ENCODE measurements at places on chromosomes 5 and 9.
A peak's percentile ranks its signal among the peaks of the same experiment; 100 is the strongest.

DNA sequence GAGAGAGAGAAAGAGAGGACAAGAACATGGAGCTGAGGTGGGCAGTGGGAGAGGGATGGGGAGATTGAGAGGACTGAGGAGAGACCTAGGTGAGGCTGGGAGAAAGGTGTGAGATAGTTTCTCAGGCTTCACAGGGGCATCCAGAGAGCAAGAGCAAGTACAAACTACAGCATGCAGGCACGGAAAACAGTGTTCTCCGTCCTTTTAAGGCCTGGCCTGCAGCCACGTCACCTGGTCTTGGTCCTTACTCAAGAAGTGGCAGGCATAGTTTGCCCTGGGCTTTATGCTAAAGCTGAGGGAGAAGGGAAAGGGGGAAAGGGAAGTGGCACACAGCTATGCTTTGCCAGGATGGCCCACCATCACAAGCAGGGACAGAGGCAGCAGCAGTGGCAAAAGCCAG, 65.7 kb downstream of the SIL1 start:
- no peak for DNase-seq

- DNase-seq = peak; percentile 55
Measured at GRCh38 chr5:773517-774264, 10.8 kb downstream of the ZDHHC11B start.

DNA sequence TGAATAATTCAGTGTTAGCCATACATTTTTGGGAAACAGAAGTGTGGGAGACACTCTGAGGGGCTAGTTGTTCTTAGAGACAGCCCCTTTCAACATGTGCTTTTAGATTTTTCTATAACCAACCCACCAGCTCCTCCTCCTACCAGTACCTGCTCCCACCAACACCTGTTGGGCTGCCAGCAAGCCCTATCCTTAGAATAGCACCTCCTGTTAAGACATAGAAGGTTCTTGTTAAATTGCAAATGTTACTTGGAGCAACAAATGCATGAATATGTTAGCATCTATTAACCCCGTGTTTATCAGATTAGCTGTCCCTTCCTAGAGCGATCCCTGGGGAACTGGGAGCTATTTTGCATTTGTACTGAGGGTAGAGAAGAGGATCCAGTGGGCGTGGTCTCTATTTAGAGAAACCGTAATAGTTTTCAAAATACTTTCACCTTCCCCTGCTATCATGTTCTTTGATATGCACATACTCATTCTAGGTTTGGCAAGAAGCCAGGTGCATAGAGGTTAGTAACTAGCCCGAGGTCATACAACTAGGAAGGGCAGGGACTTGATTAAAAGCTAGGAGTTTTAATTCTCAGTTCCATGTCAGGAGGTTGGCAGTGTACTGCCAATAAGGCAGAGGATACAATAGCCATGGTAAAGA, 334.4 kb downstream of the KCTD16 start:
- DNase-seq = no peak

GRCh38 chr5:187617-188451, 3.5 kb upstream of the LRRC14B start:
- no peak for DNase-seq

DNA sequence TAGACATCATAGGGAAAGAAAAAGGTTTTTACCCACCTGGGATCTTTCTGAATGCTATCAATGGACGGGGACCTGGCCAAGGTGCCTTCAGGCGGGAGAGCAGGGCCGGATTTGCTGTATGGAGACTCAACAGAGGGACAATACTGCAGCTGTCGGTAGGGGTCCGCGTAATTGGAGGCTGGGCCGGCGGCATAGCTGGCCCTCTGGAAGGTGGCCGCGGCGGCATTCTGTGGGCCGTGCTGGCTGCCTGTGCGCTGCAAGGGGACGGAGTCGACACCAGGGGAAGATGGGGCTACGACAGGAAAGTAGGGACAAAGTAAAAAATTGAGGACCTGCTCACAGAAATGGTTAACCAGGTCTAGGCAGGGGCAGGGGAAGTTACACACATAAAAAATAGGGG, 557.9 kb downstream of the CTNND2 start:
- no peak for DNase-seq

DNA sequence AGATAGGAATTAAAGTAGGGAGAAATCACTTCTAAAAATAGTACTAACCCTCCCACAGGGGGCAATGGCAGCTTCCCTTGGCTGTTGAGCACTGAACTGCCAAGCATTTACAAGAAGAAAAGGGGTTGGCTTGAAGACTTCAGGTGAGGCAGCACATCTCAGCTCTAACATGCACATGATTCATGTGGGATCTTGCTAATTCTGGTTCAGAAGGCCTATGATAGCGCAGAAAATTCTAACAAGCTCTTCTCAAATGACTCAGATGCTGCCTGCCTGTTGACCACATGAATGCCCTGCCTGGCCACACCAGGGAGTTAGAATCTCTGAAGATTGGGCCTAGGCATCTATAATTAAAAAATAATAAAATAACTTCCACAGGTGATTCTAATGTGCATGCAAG, 22.6 kb downstream of the CD180 start:
- DNase-seq = no peak

GRCh38 chr9:111915425-111915758, 18.8 kb downstream of the UGCG start:
- DNase-seq = no peak

DNA sequence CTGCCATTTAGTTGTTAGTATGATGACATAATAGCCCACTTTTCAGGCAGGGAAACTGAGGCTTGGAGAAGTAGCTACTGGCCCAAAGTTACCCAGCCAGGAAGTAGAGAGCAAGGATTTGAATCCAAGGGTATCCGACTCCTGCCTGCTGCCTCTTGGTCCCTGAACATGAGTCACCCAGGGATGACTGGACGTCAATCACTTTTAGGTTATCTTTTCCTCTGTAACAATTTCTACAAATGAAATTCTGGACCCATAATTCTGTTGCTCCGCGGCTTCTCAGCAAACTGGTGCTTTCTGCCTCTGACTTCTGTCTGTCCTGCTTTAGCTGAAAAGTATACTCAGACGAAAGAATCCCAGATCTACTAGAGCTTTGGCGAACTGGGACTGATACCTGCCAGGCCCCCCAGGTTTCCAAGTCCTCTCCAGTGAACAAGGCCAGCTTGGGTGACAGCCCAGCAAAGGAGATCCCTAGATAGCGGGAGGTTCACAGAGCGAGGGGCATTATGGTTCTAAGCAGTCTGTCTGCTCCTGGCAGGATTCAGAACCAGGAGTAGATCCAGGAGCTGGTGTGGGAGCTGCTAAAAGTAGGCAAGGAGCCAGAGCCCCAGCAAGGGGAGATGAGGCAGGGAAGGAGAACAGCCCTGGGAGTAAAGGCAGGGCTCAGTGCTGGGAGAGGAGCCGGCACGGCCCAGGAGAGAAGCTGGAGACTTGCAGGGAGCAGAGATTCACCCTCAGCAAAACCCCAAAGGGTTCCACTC, 20.6 kb downstream of the OLFML2A start:
- DNase-seq = no peak

DNA sequence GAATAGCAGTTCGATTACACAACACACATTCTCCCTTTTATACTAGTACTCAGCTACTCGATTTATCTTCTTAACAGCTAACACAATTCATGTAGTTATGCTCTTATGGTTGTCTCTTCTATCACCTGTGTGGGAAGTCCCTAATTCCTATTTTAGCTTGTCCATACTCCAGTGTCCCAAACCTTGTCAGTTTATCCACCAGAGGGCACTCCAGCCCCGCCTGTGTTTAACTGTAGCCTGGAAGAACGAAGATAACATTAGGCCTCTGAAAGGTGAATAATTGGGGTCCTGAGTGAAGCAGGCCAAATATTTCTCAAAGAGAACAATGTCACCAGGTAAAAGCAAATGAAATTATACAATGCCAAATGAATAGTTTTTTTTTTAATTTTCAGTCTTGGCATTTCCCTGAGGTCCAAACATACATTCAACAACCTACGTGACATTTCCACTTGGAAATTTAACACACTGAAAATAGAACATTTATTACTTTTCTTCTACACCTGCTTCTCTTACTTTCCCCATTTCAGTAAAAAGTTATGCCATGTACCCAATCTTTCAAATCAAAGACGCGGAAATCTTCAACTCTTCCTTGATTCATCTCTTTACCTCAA, 560.7 kb downstream of the HTR1A start:
- no peak for DNase-seq

- DNase-seq = no peak
Measured at GRCh38 chr5:128193665-128194390, 110.3 kb downstream of the SLC12A2 start.

DNA sequence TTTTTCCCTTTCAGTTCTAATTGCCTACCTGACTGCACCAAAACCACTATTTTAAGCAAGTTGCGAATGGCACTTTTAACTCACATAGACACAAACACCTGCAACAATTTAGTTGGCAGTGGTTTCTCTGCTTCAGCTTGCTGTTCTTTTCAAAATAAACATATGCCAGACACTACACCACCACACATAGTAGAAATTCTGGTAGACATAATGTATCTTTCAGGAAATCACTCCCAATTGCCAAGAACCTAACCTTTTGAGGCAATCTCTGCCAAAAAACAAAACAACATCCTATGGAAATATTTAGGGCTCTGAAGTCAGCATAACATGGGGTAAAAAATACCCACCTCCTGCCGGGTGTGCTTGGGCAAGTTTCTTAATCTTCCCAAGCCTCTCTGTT, 27.7 kb downstream of the GLIS3 start:
- DNase-seq = no peak

- DNase-seq = no peak
Measured at GRCh38 chr9:82930116-82930515, 132.8 kb downstream of the RASEF start.

- DNase-seq = no peak
Measured at GRCh38 chr5:138139781-138140090, 508 bp upstream of the NME5 start.

DNA sequence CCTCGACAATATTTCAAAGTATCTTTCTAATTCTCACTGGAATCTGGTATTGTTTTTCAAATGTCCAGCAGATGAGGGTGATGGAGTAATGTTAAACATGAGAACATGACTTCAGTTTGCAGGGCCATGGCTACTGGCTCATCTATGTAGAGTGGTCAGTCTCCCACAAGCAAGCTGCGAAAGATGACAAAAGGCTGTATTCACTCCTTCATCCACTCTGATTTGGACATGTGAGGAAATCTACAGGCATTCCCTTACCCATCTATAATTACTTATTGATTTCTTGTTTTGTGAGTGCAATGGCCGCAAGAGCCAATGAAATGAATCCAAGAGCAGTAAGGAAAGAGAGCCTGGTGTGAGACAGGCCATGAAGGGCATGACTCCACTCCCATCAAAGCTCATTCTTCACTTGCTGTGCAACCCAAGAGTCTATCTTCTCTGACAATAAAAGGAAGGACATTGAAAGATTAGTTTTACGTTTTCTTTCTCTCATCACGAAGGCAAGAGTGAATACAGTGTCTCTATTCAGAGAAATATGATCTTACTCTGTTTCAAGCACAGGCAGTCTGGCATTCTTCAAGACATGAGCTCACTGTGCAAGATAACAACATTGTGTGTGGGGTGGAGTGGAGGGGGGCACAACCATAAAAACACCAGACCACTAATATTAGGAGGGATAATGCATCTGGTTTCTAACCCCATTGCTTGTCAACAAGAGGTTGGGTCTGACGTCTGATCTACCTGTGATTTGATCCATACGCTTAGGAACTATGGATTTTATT, 249.6 kb upstream of the DAP start:
- DNase-seq = no peak

GRCh38 chr9:108552459-108553040, 303.2 kb downstream of the ACTL7B start:
- no peak for DNase-seq

GRCh38 chr5:113329981-113330380, 104.8 kb downstream of the TSSK1B start:
- DNase-seq = no peak

GRCh38 chr5:115873392-115873791, 31.7 kb downstream of the AP3S1 start:
- DNase-seq = no peak
